ENCODE measurements at places on chromosomes 1 and 21.

DNA sequence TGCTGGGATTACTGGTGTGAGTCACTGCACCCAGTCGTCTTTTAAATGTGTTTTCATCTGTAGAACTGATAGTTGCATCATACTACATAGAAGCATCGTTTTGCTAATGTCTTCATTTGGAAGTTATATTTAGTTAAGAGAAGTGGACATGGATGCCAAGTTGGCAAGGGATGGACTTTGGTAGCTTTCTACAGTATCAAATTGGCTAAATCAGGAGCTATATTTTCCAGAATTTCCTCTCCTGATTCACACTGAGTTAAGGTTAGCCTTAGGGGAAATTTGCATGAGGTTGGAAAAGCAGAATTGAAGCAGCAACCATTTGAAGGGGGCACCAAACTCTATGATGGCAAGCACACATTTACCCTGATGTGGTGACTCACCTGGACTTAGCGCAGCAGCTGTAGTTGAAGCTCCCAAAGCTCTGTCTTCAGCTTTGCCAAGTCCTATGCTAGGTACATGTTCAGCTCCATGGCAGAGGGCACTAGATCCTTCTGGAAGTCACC is 43.9 kb downstream of the DUSP10 start:
- DNase-seq, result no peak

GRCh38 chr1:68232289-68233148 is at the start of gene WLS:
TSS of gene WLS (minus strand) at chr1:68232523. CDS start at chr1:68232299, 224 bp downstream.
- peak; percentile 65 for DNase-seq

- DNase-seq, result no peak
Measured at GRCh38 chr1:39270368-39270767, 65.9 kb downstream of the MACF1 start.

GRCh38 chr1:183778045-183778444 is 26.9 kb upstream of the RGL1 start:
- no peak for DNase-seq

- no peak for DNase-seq
Measured at GRCh38 chr1:18066576-18066975, 41.0 kb upstream of the IGSF21 start.

DNA sequence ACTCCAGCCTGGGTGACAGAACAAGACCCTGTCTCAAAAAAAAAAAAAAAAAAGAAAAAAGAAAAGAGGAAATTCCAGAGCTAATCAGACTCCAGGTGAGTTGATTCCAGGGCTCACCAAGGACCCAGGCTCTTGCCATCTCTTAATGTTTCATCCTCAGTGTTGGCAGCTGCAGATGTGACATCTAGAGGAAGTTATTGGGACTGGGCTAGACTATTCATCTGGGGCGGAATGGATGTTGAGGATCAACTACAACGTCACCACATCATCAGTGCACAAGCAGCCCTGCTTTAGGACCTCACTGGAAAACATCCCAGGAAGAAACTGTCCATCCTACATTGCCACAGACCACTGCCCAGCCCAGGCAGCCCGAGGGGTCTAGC is 28.6 kb upstream of the PARP1 start:
- no peak for DNase-seq

DNA sequence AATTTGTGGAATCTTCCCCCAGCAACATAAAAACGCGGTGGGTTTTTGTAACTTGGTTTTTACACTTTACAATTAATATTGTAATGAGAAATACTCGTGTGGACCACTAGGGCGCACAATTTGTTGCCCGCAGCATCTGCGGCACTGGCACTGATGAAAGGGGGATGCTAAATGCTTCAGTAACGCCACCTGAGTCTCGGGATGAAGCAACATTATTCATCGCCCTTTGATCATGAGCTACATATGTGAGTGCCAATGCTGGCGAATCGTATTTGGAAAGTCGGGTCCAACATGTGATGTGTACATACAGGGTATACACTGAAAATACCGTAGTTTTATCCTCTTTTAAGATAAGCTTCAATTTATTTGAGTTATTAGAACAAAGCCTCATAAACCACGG is 34.2 kb upstream of the COX20 start:
- peak; percentile 55 for DNase-seq

DNA sequence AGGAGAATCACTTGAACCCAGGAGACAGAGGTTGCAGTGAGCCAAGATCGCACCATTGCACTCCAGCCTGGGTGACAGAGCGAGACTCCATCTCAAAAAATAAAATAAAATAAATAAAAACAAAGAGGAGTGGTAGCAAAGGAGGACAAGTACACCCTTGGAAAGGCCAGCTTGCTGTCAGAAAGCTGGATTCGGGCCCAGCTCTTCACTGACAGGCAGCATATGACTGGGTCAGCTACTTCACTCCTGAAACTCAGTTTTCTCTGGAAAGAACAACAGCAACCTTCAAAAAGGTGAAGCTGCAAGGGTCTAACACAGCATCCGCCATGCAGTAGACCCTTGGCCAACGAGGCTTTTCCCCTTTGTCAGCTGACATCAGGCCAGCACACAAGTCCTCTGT is 156.0 kb upstream of the TIAM1 start:
- no peak for DNase-seq

DNA sequence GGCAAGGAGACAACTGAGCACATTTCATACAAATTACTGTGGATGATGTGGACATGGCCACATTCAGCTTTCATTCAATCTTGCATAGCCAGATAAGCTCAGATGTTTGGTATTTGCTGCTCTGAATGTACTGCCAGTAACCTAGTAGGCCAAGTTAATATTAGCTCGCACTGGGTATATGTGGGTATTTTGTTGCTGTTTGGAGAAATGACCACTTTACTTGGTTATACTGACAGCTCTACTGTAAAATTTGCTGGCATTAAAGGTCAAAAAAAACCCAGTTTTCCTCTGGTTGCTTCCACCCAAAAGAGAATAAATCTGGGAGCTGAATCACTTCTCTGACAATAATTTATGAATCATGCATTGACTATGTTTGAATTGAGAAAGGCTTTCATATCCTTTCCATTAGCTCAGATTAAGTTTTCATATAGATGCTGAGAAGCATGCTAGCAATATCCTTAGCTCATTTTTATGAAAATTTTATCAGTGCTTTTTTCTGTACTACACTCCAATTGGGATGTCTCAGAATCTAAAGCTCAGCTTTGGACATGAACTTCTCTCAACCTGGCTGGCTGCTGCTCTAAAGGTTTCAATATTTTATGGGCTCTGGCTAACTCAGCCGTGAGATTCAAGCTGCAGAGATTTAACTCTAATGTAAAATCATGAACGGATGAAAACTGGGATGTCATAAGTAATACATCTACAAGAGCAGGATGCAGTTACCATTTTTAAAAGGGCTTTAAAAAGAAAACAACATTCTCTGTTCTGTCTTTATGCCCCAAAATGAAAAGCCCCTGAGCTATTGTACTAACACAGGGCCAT is 330.0 kb downstream of the BARHL2 start:
- DNase-seq, result no peak

DNA sequence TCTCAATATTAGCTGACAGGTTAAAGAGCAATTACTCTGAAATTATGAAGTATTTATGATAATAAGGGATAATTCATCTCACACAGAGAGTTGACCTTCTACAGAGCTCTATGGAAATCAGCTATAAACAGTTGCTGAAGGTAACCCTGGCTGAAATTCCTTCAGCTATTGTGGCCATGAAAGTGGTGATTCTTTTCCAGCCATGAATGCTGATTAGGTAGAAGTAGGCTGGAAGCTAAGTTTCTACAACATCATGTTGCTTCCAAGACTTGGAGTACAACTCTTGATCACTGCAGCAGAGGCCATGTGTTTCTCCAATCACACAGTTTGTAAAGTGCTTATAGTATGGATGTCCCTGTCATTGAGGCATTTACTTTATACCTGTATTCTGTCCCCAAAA is 2128.9 kb downstream of the MRPL39 start:
- DNase-seq, result no peak

DNA sequence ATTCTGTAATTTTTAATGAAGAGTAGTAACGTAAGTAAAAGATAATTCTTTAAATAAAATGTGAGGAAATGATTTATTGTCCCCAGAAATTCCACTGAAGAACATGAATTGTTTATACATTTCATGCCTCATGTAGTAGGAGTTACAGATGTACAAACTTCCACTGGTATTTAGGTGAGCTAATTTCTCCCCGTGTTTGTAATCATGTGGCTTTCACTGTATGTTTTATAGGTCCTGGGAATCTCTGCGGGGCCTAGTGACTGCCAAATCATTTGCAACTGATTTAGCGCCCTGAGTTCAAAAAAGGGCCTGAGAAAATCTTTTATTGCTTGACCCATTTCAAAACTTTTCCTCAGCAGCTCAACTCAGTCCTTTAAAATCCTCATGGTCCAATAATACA is 30.5 kb upstream of the FASLG start:
- DNase-seq, result no peak

DNA sequence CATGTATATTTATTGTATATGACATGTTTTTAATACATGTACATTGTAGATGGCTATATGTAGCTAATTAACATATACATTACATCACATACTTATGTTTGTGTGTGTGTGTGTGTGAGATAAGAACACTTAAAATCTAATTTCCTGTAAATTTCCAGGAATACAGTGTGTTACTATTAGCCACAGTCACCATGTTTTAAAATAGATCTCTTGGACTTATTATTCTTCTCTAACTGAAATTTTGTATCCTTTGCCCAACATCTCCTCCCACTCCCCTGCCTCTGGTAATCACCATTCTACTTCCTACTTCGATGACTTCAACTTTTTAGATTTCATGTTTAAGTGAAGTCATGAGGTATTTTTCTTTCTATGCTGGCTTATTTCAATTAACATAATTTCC is 64.8 kb downstream of the FCRL5 start:
- DNase-seq, result no peak

GRCh38 chr21:35444391-35444790 is 395.3 kb upstream of the RUNX1 start:
- DNase-seq, result no peak

GRCh38 chr21:29376556-29376955 is 77.8 kb downstream of the BACH1 start:
- DNase-seq, result peak; percentile 32

GRCh38 chr1:241423541-241424479 is 66.8 kb upstream of the RGS7 start:
- DNase-seq, result peak; percentile 65

DNA sequence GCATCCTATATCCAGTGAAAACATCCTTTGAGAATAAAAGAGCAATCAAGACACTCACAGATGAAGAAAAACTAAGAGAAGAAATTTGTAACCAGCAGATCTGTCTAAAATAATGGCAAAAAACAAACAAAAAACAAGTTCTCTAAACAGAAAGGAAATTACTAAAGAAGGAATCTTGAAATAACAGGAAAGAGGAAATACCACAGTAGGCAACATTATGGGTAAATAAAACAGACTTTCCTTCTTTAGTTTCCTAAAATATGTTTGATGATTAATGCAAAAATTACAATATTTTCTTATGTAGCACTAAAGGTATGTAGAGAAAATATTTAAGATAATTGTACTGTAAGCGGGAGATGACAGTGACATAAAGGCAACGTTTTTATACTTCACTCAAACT is 23.5 kb downstream of the SLC19A1 start:
- DNase-seq, result no peak

DNA sequence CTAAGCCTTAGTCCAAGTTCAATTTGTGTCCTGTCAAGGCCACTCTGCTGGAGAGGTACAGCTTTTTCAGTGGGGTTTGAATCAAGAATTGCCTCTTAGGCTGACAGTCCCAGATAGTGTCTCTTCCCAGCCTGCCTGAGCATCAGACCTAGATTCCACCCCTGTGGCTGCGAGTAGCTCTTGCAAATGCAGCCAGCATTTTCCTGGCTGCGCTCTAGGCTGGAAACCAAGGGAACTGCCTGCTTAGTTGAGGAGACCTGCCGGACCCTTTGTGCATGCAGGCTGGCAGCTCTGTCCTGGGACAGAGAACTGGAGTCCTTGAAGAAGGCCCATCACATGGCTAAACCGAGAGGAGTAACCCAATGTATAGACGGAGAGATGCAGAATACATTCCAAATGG is 293.7 kb downstream of the PCP4 start:
- DNase-seq, result no peak

DNA sequence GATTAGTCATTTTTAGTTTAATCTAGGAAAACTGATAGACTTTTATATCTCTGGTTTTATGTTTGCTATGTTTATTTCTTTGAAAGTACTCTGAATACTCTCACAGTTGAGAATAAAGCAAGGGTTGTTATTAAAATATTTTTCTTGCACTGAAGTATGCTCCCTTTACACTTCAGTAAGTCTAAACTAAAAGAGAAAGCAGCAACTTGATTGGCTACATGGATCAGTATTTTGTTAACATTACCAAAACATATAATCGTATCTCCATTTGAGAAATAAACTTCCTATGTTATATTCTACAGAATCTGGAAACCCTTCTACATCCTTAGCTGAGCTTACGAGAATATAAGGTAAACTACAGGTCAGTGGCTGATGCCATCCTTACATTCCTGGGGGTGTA is 149.5 kb upstream of the HP1BP3 start:
- no peak for DNase-seq

- DNase-seq, result no peak
Measured at GRCh38 chr1:155877945-155878344, 18.6 kb downstream of the SYT11 start.

DNA sequence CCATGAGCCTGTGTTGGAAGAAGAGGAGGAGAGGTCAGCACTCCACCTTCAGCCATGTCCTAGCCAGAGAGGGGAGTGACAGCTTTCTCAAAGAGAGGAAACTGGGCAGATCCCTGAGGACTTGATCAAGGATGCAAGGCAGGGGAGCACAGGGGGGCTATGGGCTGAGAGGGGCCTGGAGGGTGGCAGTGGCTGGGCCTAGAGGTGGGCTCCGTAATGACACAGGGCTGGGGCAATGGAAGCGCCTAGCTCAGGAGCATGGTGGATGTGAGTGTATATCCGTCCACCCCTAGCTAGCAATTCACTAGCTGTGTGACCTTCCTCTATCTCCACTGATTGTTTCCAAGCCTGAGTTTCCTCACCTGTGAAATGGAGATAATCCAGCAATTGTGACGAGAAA is 32.6 kb downstream of the NEK2 start:
- no peak for DNase-seq

DNA sequence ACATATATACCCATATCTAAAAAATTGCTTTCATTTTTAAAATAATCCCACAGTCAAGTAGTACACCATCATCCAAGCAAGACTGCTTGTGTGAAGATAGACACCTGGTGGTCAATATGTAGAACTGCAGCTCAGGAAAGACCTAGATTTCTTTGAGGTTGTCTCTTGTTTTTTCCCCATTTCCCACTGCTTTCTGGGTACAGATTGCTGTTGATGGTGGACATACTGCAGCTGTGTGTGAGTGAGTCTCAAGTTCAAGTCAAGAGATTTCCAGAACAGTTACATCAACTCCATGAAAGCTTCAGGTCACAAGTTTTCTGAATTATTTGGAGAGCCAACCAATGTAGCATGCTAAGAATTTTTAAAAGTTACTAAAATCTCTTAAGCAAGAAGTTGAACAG is 306.4 kb downstream of the DUSP10 start:
- DNase-seq, result no peak

DNA sequence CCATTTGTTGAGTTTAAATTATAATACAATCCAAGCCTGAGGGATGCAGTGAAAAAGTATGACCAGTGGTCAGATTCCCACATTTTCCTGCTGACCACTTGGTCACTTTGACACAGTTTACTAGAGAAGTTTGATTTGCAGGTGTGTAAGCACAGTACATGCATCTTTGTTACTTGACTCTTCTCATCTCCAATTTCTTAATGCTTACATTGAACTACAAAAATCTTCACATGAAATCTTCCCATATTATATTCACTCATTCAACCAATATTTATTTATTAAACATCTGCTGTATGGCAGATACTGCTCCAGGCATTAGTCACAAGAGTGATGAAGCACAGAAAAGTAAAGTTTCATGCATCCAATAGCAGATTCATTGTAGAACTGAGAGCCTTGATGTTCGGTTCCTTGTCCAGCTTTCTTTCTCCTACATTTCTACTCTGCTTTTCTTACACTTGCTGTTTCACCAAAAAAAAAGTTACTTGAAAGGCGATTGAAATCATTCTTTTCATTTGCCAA is 211.7 kb downstream of the NFIA start:
- no peak for DNase-seq

Measured in Calu3 (cell line).